ENCODE measurements at places on chromosomes 2 and 18.

GRCh38 chr2:177078416-177078815 lies 134.2 kb upstream of the HNRNPA3 start:
- DNase-seq: no peak

DNA sequence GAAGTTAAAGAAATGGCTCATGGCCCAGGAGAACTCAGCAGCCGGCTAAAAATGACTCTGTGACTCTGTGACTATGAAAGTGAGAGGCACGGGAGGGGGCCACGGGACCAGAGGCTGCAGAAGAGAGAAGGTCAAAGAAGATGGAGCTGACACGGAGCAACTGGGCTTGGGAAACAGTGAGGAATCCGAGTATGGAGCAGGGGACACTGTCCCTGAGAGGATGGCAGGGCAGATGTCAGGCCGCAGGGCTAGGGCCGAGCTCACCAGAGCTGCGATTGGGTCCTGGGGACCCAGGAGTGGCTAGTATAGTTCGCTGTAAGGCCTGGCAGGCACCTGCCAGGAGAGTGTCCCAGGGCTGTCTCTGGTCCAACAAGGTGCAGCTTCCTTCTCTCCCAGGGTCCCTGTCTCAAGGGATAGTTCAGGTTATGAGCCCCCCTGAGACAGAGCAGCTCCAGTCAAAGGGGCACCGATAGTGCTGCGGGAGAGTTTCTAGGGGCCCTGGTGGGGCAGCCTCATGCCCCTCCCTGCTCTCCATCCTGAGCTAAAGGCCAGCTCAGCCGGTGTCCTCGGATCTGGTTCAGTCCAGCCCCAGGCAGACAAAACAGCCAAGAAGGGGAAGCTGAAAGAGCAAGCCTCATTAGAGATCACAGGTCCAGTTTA lies 42.7 kb downstream of the CIB4 start:
- no peak for DNase-seq

- no peak for DNase-seq
These were observed 55.6 kb downstream of the QPCT start for GRCh38 chr2:37400041-37400440.

- no peak for DNase-seq
These were observed 18.7 kb downstream of the ITPRID2 start for GRCh38 chr2:181910028-181910831.

- no peak for DNase-seq
These were observed 60.3 kb downstream of the VRK2 start for GRCh38 chr2:58106896-58107295.

DNA sequence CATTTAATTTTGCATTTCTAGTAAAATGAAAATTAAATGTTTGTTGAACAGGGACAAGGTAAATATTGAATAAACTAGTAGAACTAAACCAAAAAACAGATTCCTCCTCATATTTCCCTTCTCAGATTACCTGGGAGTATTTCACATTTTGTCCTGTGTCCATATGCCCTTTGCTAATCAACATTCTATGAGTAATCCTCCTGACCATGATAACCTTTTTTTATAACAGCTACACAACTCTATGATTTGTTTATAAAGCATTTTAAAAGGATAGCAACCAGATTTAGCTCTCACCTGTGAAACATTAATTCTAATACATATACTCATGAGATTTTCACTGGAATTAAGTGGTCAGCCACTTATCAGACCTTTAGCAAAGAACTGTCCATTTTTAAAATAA lies 7.1 kb upstream of the DSG2 start:
- no peak for DNase-seq

DNA sequence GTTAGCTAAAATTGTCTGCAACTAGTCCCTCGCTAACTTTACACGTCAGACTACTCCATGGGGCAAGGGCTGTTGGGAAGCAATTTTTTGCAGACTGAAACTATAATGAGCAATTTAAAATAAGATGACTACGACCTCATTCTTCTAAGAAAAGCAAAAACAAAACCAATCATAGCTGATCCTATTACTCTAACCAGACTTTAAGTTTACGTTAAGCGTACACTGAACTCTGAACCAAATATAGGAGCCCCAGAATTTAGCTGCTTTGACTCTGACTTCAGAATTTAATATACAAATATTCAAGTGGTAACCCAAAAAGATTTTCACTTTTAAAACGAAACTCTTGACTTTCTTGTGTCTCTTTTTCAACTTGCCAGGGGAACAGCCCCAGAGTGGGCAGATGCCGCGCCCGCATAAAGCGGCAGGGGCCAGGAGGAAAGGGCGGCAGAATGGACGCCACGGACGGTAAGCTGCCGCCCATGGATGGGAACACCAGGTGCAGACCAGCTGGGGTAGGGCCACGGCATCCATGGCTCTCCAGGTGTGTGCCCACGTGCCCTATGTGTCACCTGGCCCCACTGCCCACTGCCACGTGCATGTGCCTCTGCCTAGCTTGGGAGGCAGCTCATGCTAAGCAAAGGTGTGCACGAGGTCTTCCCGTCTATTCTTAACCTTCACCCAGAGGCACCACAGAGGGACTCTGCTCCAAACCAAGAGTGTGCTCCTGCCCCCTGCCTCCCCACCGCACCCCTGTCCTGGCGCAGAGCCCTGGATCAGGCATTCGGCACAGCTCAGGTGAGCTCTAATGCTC lies 217.6 kb downstream of the HDAC4 start:
- no peak for DNase-seq

- peak; percentile 7 for DNase-seq
These were observed 42.1 kb upstream of the RFX8 start for GRCh38 chr2:101516823-101517690.

DNA sequence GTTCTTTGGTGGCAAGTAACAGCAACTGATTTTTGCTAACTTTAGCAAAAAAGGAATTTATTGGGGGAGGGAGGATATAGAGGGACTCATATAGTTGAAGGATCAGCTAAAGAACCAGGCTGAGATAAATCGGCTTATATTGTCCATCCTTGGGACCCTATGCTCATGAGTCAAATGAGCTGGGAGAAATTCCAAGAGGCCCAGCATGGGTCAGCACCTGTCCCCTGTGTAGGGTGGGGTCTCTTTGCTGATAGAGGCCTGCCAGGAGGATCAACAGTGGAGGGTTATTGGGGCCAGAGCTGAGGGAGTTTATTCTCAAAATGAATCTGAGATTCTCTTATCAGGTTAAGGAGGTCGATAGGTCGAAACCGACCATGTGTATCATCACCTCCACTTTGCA lies 97.2 kb downstream of the VAPA start:
- DNase-seq: no peak

DNA sequence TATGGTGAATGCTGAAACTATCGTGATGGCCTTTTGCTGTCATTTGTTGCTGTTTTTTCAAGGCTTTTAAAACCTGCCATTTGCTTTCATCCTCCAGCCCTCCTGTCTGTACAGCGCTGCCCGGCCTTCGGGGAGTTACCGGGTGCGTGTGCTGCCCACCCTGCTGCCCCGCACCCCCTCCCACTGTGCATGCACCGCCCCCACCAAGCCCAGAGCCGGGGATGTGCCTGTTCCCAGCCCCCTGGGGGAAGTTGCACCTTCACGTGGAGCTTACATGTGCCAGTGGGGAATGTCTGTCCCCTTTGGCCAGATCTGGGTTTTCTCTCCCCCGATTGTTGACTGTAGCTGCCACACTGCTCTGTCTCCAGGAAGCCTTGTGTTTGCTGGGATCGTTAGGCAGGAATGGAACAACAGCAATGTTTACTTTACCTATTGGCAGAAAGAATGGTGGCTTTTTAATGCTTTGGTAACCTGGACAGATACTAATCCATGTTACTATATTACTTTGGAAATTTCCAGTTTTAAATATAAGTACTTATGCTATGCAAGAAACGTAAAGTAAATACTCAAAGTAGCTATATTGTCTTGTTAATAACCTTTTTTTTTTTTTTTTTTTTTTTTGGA lies 64.8 kb upstream of the RBM44 start:
- DNase-seq: no peak

DNA sequence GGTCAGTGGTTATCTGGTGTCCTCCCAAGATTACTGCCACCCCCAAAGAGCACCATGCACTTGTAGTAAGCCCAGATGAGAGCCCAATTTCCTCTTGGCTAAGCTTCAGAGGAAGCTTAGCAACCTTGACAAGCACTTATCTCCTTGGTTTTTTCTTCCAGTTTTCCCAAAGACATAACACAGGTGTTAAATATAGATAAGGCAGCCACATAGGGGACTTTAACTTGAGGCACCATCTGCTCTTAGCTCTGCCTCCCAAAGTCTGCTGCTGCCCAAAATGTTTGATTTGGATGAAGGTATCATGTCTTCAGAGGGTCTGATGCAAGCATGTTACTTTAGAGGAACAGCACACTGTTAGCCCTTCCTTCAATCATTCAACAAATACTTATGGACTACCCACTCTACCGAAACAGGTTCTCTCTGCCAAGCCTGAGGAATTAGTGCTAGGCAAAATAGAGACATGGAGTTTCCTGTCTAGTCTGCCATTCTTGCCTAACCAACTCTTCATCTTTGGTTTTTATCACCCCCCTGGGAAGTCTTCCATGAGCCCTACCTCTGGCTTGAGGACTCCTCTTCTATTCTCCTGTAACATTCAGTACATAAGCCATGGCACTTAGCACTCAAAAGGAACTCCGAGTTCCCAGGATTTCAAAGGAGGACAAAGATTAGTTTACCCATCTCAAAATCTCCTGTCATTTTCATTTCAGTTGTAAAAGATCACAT lies 73.7 kb downstream of the SP3 start:
- DNase-seq: no peak

DNA sequence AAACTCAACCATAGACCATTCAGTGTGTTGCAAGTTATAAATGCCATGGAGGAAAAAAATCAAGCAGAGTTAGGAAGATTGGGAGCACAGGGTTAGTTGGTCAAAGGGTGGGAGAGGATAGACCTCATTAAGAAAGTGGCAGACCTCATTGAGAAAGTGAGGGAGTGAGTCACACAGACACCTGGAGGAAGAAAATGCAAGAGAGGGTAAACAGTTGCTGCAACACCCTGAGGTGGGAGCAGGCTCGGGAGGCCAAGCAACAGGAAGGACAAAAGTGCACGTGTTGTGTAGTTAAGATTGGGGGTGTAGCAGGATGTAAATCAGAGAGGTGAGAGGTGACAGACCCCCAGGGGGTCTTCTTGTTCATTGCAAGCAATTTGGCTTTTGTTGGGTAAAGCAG lies 6.4 kb downstream of the IL1RL1 start:
- no peak for DNase-seq

DNA sequence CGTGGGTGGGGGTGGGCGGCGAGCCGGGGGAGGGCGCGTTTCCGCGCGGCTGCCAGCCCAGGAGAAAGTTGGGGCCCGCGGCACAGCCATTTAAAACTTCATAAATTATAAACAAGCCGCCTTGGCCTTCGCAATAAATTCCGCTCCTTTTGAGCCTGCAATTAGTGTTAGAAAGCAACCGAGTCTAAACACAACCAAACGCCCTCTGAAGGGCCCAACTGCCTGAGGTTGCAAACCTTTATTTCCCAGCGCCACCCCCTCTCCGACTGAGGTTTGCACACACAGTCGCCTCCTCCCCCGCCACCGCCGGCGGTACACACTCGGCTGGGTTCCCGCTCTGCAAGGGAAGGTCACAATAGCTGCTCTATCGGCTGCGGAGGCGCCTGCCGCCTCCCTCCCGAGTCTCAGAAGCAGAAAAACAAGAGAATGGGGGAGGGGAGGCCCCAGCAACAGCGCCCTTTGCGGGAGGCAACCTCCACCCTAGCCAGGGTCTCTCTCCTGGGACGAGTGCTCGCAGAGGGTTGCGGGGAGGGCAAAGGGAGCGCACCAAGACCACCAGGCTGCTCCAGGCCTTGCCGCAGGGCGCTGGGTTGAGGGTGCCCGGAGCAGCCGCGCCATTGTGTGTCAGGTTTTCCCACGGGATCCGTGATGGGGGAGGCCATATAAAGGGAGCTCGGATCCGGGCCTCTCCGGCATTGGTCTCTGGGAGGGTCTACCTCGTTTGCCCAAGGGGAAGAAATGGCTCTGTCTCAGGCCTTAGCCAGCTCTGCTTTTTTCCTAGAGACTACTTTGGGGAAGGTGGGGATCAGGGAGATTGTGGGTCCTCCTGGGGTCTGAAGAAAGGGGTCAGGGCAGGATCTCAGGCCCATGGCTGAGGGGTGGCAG lies 13.4 kb upstream of the HOXD1 start:
- no peak for DNase-seq

GRCh38 chr2:233098618-233099017 lies 38.5 kb downstream of the INPP5D start:
- no peak for DNase-seq

- no peak for DNase-seq
These were observed 28.1 kb downstream of the FARSB start for GRCh38 chr2:222627764-222628163.

GRCh38 chr2:169862816-169863215 lies 35.6 kb downstream of the UBR3 start:
- DNase-seq: no peak

DNA sequence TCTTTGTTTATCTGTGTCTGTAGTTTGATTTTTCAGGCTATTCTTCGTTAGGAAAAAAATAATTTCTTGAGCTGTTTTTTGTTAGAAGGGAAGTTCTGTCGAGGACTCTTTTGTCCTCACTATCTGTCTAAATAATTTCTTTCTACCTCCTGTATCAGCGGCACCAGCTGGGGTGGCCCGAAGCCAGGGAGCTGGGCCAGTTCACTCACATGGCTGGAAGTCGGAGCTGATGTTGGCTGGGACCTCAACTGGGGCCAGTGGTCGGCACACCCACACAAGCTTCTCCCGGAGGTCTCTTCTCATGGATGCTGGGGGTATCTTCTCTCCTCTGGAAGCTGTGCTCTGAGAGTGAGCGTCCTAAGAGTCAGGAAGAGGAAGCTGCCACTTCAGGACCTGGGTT lies 8.0 kb upstream of the PDIA6 start:
- no peak for DNase-seq

DNA sequence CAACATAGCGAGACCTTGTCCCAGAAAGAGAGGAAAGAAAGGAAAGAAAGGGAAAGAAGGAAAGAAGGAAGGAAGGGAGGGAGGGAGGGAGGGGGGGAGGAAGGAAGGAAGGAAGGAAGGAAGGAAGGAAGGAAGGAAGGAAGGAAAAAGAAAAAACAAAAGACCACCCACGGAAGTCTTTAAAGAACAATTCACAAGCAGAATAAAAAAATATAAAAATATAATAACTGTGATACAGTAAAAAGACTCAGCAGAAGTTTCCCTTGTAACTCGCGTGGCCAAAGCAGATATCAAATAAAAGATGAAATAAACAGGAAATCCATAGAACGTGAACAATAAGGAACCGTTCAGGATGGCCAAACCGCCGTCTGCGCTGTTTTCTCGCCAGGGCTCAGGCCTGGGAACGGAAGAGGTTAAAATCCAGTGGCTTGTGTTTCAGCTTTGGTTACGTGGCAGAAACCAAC lies 1.2 kb upstream of the SLC1A4 start:
- DNase-seq: peak; percentile 7

All from activated CD4-positive, alpha-beta T cell treated with anti-CD3 and anti-CD28 coated beads for 24 hours (primary cell).